ENCODE measurements at places on chromosomes 5 and 9.

DNA sequence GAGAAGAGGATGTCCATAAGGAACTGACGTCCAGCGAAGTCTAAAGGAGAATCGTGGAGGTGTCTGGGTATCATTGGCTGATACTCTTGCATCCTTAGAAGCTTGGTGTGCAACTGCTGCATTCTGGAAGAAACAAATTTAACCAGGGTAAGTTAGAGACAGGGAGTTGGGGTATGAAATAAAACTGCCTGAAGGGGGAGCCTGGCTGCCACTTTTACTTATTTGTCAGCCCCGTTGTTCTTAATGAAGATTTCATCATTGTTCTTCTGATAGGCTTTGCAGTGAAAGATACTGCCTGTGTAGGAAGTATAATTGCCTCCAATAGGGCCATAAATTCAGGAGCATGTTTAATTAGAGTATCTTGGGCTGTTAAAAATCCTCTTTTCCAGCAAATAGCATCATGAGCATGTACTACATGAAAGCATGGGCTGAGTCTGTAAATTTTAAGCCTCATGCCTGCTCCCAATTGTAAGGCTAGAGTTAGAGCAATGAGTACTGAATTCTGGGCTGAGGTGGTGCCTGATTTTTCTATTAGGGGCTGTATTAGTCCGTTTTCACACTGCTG, 1264.5 kb upstream of the ACO1 start:
- no peak for DNase-seq

DNA sequence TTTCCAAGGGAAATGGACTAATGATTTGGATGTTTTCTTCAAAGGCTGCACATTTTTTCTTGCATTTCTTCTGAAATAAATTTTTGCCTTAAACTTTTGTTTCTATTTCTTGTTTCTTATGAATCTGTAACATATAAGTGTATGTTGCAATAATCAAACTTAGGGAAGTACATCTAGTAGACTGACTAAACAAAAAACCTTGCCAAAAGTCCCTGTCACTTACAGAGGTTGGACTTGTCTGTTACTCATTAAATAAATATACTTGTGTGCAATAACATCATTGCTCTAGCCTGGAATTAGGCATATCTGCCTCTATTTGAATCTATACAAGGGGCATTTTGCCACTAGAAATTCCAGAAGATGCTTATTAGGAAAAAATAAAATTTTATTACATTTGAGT, 56.6 kb downstream of the C6 start:
- DNase-seq: no peak

- no peak for DNase-seq
Measured at GRCh38 chr9:94875300-94876020, 149.0 kb downstream of the AOPEP start.

- no peak for DNase-seq
Measured at GRCh38 chr9:72633966-72634365, 112.6 kb downstream of the TMC1 start.

DNA sequence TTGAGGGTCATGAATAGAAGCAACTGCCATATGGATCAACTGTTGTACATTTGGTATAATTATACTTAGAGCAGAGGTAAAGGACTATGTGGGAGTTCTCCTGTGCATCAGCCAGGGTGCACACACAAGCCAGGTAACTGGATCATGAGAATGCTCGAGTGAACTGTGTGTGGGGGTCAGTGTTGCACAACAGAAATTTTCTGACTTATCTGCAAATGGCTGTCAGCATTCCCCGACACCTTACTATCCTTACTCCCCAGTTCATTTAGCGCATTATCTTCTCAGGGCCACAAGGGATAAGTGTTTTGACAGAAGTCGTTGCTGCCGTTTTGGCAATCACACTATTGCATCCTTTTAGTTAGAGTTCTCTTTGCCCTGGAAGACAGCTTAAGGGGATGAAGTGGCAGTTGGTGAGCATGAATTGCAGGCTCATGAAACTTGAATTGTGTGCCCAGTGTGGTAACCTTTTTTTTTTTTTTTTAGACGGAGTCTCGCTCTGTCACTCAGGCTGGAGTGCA, 1.7 kb downstream of the CANX start:
- no peak for DNase-seq

GRCh38 chr9:136302527-136302926, 1.4 kb downstream of the CCDC187 start:
- DNase-seq: no peak

DNA sequence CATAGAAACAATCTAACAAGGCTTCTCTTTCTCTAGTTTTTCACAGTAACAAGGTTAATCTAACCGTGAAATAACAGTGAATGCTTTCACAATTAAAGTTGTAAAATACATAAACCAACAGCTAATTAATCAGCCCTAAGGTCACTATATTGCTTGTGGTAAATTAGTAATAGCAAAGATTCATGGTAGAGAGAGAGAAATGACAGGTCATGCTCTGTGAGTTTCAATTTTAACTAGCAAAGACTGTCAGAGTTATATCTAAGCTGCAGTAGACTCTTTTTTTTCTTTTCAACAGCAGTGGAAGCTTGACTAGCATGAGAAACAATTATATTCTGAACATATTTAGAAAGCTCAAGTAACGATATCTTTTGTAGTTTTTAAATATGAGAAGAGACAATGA, 1068.0 kb downstream of the MAT2B start:
- DNase-seq: no peak

GRCh38 chr5:62587737-62588136, 9.1 kb downstream of the LRRC70 start:
- DNase-seq: no peak

DNA sequence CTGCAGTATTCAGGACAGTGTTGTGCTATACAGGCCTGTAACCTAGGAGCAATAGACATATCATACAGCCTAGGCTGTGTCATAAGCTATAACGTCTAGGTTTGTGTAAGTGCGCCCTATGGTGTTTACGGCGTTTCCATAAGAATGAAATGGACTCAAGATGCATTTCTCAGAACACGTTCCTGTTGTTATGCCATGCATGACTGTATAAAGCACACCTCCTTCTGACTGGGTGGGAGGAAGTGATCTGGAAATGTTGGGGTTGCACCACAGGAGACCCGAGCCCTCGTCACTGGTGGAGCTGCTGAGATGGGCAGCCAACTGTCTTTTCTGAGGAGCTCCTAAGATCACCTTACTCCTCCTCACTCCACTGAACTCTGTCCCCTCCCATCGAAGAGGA, 391.3 kb upstream of the DAP start:
- no peak for DNase-seq

DNA sequence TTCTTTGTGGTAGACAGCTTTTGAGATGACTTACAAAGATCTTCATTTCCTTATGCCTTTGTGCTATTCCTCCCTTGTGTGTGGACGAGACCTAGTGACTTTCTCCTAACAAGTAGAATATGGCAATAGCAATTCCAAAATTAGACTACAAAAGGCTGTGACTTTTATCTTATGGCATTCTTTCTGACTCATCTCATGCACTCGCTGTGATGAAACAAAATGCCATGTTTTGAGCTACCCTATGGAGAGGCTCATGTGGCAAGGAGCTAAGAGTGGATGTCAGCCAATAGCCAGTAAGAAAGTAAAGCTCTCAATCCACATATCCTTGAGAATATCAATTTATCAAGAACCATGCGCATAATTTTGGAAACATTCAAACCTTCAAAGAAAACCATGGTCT, 380.5 kb upstream of the SMC2 start:
- no peak for DNase-seq

DNA sequence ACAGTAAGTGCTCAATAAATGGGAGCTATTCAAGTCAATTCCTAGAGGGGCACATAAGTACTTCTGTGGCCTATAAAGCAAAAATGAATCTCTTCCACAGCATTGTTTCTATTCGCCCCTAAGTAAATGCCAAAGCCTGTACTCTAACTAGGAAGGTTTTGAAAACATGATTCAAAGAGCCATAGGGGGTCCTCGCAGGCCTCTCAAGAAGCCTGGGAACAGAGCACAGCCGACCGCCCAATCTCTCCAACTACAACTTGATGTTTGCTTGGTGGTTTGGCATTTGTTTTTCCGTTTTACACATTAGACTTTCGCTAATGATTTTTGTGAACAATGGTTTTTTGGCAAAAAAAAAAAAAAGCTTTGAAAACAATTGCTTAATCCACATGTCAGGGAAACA, 19.4 kb downstream of the EFNA5 start:
- no peak for DNase-seq

DNA sequence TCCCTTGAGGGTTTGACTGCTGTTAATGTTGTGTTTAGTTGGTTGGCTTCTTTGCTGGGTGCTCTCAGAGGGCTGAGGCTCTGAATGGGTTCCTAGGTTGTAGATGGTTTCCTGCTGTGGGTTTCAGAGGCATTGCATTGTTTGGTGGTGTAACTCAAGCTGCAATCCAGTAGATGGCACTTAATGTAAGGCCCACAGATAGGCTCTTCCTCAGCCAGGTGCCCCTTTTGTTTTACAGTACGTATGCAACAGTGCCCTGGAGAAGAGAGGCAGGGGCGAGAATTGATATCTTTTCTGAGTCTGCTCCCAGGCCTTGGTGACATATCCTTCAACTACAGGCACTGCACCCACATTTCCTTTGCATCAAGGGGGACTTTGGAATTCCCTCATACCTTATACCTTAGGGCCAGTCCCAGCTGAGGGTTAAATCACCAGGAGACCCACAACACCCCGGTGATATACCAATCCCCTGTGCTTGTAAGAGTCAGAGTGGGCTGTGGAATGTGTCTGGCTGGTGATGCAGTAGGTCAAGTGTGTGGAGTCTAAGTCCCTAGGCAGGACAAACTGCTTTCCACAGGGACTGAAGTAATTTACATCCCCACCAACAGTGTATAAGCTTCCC, 7.0 kb upstream of the UGT3A2 start:
- DNase-seq: no peak
